Chondrocyte (in vitro differentiated cells): ENCODE measurements at places on chromosomes 1 and 21.
A peak's percentile ranks its signal among the peaks of the same experiment; 100 is the strongest.

GRCh38 chr1:78716186-78716585, 66.6 kb downstream of the IFI44 start:
- no peak for DNase-seq

GRCh38 chr1:84985365-84985764, 11.5 kb downstream of the MCOLN2 start:
- DNase-seq: no peak

DNA sequence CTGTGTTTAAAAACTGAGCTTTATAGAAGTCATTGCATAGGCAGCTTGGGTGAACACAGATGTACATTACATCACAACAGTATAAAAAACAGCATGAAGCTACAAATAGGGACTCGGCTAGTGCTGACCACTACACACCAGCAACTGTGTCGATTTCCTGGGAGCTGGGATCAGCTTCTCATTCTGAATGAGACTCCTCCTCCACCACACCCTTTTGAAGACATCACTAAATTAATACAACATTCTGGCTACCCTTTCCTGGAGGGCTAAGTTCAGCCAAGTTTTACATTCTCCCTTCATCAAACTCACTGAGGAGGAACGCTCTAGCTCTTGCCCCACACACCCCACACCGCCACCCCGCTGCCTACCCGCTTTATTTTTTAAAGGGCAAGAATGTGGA, 102.7 kb downstream of the ERG start:
- no peak for DNase-seq

- DNase-seq: no peak
Observed at GRCh38 chr1:165907256-165907857, 79.9 kb downstream of the UCK2 start.

- no peak for DNase-seq
Observed at GRCh38 chr1:107098961-107099360, 41.9 kb upstream of the NTNG1 start.

GRCh38 chr1:48841966-48842365, 65.3 kb upstream of the BEND5 start:
- DNase-seq: no peak

DNA sequence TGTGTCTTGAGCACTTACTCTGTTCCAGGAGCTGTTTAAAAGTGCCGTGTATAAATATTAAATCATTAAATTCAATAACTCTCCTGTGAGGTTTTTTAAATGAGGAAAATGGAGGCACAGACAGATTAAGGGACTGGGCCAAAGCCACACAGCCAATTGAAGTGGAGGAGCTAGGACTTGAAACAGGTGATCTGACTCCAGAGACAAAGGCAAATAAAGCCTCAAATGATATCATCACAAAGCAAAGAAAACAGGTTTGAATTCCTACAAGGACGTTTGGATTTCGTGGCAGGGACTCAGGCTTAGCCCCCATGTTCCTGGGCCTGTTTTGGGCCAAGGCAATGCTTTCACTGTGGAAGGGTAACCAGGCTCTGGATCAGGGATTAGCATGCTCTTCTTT, 45.2 kb upstream of the DMBX1 start:
- no peak for DNase-seq

- DNase-seq: no peak
Observed at GRCh38 chr1:182614796-182615454, 10.7 kb upstream of the RGS16 start.

- DNase-seq: no peak
Observed at GRCh38 chr1:22428672-22429071, 23.0 kb upstream of the ZBTB40 start.

GRCh38 chr1:172561252-172561651, 28.3 kb downstream of the SUCO start:
- no peak for DNase-seq

GRCh38 chr21:42465008-42465802, 30.8 kb downstream of the RSPH1 start:
- no peak for DNase-seq

DNA sequence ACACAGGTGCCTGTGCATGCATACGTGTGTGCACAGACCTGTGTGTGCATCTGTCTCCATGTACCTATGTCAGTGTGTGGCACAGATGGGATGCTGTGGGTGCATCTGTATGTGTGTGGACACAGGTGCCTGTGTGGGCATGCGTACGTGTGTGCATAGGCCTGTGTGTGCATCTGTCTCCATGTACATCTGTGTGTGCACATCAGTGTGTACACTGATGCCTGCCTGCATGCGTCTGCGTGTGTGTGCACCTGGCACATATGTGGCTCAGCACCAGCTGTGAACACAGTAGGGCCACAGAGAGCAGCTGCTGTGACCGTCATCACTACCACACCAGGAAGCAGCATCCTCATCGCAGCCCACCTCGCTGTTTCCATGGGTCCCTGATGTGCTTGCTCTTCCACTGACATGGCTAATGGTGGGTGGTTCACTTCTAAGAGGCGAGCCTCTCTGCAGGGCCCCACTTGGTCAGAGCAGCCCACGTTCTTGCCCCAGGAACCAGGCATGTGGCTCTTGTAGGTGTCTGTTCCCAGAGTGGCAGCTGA, 9.6 kb upstream of the SPATC1L start:
- peak; percentile 59 for DNase-seq

DNA sequence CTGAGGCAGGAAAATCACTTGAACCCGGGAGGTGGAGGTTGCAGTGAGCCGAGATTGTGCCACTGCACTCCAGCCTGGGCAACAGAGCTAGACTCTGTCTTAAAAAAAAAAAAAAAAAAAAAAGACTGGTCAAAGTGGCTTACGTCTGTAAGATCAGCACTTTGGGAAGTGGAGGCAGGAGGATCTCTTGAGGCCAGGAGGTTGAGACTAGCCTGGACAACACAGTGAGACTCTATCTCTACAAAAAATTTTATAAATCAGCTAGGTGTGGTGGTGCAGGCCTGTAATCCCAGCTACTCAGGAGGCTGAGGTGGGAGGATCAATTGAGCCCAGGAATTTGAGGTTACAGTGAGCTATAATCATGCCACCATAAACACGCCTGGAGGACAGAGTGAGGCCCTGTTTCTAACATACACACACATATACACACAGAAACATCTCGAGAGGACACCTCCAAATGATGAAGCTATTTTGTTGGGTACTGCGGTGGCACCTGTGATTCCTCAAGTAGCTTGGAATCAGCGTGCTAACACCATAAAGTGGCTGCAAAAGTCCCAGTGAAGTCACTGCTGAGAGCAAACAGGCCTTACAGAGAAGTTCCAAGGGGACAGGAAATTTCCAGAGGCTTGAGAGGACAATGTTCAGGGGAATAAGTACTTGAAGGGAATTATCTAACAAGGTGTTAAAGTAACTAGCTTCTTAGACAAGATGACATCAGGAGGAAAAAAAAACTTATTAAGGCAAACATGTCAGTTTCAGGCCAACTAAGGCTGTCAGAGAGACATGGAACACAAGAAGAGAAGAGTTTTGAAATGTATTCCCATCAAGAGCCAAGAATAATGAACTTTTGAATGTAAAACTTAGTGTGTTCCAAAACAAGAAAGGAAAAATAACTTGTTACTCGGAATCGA, 1.3 kb downstream of the NADK start:
- no peak for DNase-seq

- DNase-seq: no peak
Observed at GRCh38 chr1:231354330-231355020, 16.4 kb downstream of the SPRTN start.

DNA sequence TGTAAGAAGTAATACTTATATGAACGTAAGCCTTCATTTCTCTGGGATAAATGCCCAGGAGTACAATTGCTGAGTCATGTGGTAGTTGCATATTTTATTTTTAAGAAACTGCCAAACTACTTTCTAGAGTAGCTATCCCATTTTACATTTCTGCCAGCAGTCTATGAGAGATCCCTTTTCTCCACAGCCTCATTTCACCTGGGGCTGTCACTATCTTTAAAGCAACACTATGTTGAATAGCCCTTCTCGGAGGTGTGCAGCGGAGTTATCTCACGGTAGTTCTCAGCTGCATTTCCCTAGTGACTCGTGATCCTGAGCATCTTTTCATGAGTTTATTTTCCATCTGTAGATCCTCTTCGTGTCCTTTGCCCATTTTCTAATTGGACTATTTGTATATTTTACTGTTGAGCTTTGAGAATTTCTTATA, 93.4 kb downstream of the ADARB1 start:
- DNase-seq: no peak

- no peak for DNase-seq
Observed at GRCh38 chr1:204322339-204322868, 37.3 kb downstream of the PLEKHA6 start.

DNA sequence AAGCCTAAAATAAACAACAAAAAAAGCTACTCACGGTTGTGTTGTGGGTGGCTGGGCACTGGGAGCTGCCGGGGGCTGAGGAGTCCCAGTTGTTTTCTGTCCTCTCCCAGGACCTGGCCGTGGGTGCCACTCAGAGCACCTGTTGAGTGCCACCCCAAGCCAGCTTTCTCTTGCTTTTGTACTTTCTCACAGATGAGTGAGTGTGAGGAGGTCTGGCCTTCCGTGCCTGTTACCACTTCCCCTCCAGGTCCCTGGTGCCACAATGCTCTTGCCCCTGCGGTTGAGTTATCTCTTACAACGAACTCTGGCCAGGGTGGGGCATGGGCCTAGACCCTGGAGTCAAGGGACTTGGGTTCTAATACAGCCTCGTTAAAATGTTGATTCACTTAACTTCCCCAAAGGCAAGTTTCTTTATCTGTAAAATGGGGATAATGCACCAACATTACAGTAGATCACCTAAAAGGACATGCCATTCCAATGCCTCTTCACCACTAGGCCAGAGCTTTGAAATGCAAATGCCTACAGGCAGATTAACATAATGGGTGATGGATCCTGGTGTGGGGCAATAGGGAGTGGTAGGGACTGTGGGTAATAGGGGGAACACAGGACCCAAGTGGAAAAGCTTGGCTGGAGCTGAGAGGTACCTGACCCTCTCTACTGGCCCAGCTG, at the start of gene CNR2:
Gene CNR2, minus strand, starts transcription at position 151 of the 669 bp plus-strand sequence. CDS start 37,745 bp downstream, outside the sequence.
- DNase-seq: no peak

DNA sequence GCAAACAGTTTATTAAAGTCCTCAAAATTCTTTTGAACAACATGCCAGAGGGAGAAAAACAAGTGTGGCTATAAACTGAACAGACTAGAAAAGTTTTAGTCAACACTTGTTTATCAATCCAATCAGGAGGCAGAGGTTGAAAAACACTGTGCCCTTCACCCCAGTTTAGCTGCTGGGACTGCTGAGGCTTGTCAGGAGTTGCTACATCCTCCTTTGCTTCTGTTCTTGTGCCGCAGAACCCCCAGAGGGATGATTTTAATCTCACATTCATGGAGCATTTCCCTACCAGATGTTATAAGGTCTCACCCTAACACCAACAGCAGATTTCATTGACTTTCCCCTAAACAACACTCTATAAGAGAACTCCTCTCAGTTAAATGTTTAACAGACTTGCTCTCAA, 321.2 kb downstream of the VAV3 start:
- DNase-seq: no peak
